Stomach (tissue), 19 donors: ENCODE measurements at places on chromosomes 2 and 18. TPM values are rescaled to one million over a fixed set of nuclear protein-coding genes. Genes with fewer than 3 reads are reported as not detected.

The SIX2 gene
- 6.2 TPM for total RNA-seq

The TUBA3D gene
- not detected for total RNA-seq

The SERPINB13 gene
- not detected for total RNA-seq

DNA sequence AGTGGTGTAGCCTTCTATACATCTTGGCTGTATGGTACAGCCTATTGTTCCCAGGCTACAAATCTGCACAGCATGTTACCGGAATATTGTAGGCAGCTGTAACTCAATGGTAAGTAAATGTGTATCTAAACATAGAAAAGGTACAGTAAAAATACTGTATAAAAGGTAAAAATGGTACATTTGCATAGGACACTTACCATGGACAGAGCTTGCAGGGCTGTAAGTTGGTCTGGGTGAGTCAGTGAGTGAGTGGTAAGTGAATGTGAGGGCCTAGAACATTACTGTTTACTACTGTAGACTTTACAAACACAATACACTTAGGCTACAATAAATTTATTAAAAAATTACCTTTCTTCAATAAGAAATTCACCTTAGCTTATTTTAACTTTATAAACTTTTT lies 3.7 kb upstream of the MRPS9 start:
- H3K27ac ChIP-seq, result no peak overlapping the region
- no peaks in the 10 kb centered on the region for H3K36me3 ChIP-seq
- H3K4me3 ChIP-seq, result no peak overlapping the region

DNA sequence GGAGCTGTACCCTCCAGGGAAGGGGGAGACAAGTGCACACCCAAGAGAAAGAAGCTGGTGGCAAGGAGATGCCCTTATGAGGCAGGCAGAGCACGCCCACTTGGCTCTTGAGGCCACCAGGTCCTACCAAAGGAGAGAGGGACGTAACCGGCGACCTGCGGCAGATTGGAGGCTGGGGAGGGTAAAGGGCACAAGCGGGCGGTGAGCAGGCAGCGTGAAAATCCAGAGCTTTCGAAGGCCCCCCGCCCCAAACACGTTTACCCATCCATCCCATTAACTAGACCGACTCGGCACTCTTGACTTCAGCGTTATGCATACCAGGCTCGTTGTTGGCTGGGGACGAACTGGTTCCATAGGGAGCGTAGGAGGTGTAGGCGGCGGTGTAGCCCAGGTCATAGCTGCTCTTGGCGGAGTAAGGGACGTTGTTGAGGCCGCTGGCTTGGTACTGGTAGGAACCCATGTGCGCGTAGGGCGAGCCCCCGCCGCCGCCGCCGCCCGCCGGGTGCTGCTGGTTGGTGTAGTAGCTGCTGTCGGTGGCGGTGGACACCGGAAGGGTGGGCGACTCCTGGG lies 794 bp downstream of the DLX2 start:
- H3K27me3 ChIP-seq, result peaks cover 100% of the 10 kb centered on the region
- H3K4me1 ChIP-seq, result peaks cover 64% of the 10 kb centered on the region
- H3K27ac ChIP-seq, result no peak overlapping the region
- peak overlapping the region; percentile 52 for H3K4me3 ChIP-seq
- no peaks in the 10 kb centered on the region for H3K36me3 ChIP-seq

DNA sequence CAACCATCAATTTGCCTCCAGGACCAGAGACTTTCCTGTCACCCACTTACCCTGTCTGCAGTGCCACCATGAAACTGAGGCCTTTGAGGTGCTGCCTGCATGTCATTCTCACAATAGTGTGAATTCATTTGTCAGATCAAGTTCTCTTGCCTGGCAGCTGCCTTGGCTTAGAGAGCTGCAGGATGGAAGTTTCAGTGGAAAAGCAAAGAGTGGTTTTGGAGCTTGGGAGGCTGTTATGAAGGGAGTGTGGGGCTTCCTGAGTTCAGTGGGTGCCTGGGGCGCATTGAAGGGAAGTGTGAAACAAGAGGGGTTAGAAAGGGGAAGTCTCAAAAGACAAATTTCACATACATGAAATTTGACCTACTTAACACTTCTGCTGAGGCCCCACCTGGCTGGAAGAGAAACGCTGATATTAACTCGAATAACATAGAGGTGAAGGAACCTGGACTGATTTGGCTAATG lies 7.9 kb upstream of the LBH start:
- peaks cover 19% of the 10 kb centered on the region for H3K4me1 ChIP-seq
- H3K27ac ChIP-seq, result peak overlapping the region; percentile 3
- no peaks in the 10 kb centered on the region for H3K36me3 ChIP-seq
- H3K4me3 ChIP-seq, result no peak overlapping the region

DNA sequence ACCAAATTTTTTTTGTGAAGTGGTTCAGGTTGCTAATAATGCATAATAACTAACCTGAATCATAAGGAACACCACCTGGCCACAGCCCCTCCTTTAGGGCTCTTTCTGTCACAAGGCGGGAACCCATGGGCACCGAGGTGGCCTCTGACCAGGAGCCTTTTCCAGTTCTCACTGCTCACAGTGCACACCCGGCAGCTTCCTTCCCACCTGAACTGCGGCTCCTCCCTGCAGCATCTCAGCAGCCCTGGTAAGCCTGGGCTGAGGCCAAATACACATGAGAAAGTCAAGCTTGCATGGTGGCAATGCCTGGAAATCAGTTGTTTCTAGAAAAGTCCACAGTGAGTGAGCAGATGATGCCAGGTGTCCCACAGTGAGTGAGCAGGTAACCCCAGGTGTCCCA lies 77.6 kb upstream of the SNTG2 start:
- no peaks in the 10 kb centered on the region for H3K27me3 ChIP-seq
- H3K4me3 ChIP-seq, result no peak overlapping the region
- peak; percentile 11 for DNase-seq

DNA sequence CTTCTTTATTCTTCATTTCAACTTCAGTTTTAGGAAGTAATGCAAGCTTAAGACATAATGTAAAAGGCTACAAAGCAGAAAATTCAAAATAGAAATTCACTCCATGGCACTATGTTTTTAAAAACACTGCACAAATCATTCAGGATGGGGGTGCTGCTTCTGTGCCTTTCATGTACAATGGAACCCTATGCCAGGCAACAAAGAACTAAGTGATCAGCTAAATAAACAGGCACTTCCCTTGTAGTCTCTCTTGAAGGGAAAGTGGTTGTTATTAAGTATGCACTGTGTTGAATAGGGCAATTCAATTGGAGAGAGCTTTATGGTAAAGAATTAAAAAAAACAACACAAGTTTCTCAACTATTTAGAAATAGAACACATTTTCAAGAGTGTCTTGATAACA lies 10.9 kb upstream of the ERBB4 start:
- no peaks in the 10 kb centered on the region for H3K36me3 ChIP-seq
- DNase-seq, result no peak
- H3K27ac ChIP-seq, result no peak overlapping the region
- H3K4me3 ChIP-seq, result no peak overlapping the region

DNA sequence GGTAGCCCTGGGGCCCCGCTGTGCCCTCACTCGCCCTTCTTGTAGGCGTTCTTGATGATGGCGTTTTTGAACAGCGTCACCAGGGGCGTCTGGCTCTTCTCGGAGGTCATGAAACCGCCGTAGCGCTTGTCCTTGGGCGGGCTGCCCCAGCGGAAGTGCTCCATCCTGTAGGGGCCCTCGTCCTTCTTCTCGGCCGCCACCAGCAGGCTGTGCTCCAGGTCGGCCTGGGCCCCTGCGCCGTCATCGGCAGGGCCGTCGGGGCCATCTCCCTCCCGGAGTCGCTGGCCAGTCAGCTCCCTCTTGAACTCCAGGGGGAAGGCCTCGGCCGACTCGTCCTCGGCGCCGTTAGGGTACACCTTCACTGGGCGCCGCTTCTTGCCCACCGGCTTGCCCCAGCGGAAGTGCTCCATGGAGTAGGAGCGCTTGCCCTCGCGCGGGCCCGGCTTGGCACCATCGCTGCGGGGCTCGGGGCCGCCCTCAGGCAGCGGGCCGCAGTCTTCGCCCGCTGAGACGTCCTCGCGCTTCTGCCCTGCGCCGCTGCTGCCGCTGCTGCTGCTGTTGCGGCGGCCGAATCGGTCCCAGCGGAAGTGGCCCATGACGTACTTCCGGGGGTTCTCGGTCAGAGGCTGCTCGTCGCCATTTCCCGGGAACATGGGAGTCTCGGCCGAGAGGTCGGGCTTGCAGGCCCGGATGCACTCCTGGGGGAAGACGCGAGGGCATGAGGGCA lies 7.2 kb downstream of the POMC start:
- DNase-seq, result peak; percentile 90
- no peaks in the 10 kb centered on the region for H3K4me1 ChIP-seq
- H3K36me3 ChIP-seq, result no peaks in the 10 kb centered on the region
- peak overlapping the region; percentile 63 for H3K27ac ChIP-seq

- H3K36me3 ChIP-seq, result peaks cover 3% of the 10 kb centered on the region
- H3K27me3 ChIP-seq, result no peaks in the 10 kb centered on the region
- DNase-seq, result no peak
- H3K27ac ChIP-seq, result no peak overlapping the region
- H3K4me3 ChIP-seq, result no peak overlapping the region
Measured at GRCh38 chr2:197575987-197576386, 60.1 kb downstream of the MOB4 start.

DNA sequence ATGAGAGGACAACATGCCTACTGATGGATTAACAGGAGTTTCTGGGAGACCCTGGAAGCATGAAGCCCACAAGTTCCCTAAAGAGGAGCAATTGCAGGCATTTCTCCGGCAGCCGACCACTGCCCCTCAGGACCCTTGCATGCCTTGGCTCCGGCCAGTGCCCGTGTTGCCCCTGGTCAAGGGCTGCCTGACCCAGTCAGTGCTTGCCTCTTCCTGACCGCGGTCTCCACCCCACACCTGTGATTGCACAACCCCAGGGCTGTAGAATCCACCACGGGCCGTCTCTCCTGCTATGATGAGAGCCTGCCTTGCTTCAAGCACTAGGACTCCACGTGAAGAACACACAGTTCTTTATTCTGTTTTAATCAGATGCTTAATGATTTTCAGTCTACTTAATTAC lies 127.5 kb downstream of the GLI2 start:
- H3K27me3 ChIP-seq, result no peaks in the 10 kb centered on the region
- peaks cover 24% of the 10 kb centered on the region for H3K4me1 ChIP-seq
- no peak overlapping the region for H3K4me3 ChIP-seq
- H3K27ac ChIP-seq, result no peak overlapping the region
- no peaks in the 10 kb centered on the region for H3K36me3 ChIP-seq
